Foreskin fibroblast (primary cell): ENCODE measurements at places on chromosomes 1 and 21.

DNA sequence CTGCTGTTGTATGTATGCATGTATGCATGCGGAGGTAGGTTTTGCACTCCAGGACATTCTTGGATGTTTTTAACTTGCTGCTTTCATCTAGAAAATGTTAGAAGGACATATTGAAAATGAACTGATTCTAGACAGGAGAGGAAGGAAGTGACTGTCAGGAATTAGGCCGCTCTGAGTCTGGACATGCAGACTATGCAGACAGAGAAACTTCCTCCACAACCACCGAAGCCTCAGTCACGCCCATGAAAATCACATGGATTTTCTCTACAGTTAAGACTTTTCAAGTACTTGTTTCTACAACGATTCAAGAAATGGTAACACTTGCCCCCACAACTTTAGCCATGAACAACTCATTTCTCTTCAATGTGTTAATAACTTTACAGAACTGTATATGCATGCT, 211.1 kb downstream of the SMYD3 start:
- DNase-seq: no peak

DNA sequence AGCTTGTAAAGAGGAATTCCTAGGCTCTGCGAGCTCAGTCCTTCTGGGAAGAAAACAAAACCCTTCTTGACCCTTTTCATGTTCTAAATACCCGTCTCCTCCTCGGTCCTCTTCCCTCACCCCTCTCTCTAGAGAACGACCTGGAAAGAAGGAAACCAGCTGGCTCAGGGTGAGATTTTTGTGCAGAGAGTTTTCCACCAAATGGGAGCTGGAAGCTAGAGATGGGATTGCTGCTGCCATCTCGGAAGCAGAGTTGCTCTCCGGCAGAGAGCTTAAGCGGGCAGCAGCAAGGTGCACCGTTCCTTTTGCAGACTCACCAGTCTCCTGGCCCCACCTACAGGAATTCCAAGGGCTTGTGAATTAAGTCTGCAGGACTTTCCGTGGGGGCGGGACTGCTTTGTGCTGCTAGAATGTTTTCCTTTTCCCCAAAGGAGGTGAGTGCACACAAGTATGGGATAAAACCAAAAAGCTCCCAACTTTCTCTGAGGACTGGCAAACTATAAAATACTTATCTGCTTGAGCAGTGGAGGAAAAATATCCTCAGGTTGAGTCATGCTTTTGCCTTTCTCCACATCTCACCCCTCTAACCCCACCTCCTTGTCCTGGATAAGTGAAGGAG, 29.1 kb upstream of the KIAA0040 start:
- no peak for DNase-seq

DNA sequence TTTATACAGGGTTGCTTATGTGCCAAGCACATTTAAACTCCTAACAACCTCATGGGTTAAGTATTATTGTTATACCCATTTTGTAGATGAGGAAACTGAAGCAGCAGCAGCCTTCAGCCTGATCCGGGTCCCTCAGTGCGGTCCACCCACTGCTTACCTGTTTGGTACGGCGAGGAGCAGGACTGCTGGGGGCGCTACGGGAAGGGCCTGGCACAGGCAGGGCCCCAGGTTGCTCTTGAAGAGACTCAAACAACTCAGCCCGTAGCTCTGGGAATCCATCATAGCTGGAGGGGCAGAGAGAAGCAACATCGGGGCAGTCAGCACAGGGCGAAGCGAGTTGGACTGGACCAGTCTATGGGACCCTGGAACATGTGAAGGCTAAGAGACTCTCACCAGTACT, 9.2 kb downstream of the DENND4B start:
- DNase-seq: no peak

DNA sequence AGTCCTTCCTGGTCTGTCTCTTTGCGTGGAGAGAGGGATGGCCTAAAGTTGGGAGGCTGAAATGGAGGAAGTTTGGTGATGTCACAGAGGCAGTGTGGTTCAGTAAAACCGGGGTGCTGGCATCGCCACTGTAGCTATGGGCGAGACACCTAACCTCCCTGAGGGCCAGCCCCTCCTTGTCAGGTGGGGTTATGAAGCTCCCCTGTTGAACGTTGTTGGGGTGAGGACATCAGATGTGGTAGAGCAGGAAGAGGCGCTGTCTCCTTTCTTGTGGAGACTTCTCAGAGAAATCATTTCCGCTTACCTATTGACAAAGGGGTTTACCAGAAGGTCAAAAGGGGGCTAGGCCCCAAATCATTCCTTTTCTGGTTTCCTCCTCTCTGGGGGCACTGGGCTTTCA, 294.7 kb downstream of the SIPA1L2 start:
- no peak for DNase-seq

DNA sequence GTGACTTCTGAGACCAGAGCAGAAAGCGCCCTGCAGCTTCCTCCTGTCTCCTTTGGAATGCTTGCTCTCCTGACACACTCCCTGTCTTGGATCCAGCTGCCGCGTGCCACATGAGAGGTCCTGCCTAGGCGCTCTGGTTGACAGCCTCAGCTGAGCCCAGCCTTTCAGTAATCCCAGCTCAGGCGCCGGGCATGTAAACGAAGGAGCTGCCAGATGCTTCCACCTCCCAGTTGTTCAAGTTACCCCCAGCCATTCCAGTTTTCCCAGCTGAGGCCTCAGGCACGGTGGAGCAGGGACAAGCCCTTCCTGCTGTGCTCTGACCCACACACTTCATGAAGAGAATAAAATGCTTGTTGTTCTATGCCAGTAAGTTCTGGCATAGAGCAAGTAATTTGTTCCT, 14.3 kb upstream of the CD34 start:
- no peak for DNase-seq

GRCh38 chr1:59022199-59022598, 238.4 kb upstream of the JUN start:
- no peak for DNase-seq
